ENCODE measurements at places on chromosomes 6 and 20.

DNA sequence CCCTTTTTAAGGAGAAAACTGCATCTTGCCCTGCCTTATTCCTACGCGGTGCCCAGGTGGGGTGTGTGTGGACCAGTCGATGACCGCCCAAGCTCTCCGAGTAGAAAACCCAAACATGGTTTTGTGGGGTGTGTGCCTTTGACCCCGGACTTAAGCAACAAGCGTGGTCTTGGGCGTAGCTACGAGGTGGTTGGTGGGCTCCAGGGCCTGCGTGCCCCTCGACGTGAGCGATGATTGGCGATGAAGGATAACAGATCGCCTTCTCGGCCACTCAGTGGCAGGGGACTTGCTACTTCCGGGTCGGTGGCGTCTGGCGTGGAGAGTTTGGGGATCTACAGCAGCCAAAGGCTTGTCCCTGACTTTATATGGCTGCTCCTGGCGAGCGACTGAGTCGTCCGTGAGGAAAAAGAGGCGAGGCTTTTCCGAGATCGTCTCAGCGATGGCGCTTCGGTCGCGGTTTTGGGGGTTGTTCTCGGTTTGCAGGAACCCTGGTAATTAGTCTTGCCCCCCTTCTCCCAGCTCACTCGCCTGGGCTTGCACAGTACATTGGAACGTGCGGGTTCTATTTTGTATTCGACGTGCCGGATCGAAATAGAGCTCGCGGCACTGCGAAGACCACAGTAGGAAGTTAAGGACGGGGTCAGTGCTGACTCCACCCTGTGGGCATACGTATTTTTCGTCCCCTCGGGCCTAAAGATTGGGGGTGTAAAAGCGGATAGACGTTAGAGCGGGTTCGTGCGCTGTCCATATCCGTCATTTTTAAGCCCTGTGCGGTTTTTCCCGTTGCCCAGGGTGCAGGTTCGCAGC is at the start of gene MRPL18:
Gene MRPL18 (plus strand): TSS at position 319 of the 807 bp plus-strand sequence. CDS start 121 bp downstream, at position 440.
- DNase-seq = peak; percentile 37

DNA sequence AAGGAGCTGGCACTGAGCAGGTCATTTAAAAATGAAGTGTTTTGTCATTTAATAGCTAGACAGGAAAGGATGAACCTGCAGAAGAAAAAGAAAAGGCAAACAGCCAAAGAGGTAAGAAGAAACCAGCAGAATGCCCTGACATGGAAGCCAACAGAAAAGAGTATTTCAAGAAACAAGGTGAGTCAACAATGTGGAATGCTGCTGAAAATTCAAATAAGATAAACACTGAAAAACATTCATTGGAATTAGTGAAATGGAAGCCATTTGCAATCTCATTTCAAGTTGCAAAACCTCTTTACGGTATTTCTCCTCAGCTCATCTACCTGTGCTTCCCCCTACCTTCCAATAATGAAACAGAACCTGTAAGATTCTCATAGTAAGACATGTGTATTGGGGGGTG is 59.6 kb downstream of the RWDD2A start:
- DNase-seq = no peak

GRCh38 chr6:48490658-48491057 is 379.7 kb upstream of the PTCHD4 start:
- DNase-seq = no peak

DNA sequence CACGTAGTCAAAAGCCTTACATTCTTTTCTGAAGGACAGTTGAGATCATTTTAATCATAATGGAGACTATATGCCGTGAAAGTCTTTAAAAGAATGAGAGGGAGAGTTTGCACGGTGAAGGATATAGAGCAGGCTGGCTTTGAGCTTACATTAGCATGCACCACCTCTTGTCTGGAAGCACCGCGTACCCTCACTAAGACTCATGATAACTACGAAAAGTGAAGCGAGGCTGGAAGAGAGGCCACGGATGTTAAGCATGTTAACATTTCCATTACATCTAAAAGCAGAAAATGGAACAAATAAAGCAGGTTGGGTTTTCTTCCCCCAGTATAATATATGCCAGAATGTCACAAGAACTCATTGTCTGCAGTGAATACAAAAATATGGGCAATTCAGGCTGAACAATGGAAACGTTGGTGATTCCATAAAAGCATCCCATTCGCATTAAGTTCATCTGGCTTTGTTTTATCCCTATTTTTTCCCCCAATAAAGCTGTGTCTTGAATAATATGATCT is 40.6 kb upstream of the NKX2-2 start:
- no peak for DNase-seq

DNA sequence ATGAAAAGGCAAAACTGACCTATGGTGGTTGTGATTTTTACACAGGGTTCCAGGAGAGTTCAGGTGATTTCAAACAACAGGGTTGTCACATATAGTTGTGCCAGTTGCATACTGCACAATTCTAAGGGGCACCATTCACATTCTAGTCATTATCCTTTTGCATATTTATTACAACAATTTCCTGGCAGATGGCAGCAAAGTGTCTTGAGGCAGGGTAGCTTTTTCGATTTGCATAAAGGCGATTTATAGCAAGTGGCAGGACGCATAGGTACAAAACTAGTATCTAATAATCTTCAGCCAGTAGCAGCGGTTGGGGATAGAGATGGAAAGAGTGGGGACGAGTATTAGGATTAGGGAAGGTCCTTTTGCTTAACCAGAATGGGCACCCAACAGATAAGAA is 46.5 kb upstream of the TRAF3IP2 start:
- no peak for DNase-seq

DNA sequence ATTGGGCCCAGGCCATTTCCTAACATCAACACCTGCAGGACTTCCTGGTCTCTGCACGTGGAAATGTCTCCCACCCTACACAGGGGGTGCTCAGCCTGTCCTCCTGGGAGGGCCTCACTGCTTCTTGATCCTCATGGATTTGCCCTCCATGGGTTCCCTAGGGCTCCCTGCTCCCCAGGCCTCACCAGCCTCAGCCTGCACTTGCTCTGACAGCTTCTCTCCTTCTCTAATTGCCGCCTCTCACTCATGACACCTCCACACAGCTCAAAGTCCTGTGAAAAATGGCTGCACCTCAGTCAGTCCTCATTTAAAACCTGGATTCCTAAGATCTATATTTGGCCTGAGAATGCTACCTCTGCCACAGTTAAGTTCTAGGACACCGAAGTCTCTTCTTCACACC is 130.6 kb downstream of the PXDC1 start:
- DNase-seq = no peak

GRCh38 chr20:37627060-37627766 is 66.6 kb upstream of the CTNNBL1 start:
- no peak for DNase-seq

GRCh38 chr6:132067286-132067685 is 116.1 kb upstream of the CCN2 start:
- no peak for DNase-seq

GRCh38 chr6:21679761-21680265 is 86.3 kb downstream of the SOX4 start:
- no peak for DNase-seq

DNA sequence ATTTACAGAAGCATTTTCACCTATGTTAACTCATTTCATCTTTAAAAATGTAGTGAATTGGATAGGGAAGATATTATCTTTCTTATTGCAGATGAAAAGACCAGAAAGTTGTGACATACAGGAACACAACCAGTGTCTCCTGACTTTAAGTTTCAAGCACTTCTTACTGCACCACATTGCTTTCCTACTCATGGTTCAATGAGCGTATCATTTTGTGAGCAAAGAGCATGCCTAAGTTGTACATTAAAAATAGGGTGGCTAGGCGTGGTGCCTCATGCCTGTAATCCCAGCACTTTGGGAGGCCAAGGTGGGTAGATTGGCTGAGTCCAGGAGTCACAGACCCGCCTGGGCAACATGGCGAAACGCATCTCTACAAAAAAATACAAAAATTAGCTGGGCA is 21.2 kb upstream of the RNGTT start:
- no peak for DNase-seq

DNA sequence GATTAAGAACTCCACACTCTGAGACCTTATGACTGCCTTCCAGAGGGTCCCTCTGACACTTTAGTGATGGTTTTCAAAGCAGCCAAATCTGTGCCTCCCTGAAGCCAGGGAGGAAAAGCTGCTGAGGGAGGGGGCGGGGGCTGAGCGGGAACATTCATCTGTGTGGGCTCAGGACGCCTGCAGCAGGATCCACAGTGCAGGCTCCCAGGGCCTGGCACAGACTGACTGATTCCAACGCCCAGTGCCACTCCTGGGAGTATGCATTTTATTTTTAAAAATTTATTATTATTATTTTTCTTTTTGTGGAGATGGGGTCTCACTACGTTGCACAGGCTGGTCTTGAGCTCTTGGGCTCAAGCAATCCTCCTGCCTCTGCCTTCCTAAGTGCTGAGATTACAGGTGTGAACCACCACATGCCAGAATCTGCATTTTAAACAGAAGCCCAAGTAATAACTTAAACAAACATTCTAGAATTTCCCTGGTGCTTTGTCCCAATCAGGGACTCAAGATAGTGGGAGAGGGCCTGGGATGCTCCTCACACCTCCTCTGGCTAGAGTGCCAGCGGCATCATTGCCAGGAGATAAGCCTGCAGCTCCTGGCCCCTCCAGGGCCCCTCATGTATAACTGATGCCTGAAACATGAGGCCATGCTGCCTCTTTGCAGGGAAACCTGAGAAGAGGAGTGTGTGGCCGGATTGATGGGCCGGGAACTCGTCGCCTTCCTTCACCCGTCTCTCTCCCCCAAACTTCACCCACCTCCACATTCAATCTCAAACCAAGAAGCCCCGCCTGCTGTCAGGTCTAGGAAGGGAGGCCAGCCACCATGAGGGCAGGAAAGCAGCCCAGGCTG is 438 bp upstream of the TMC2 start:
- no peak for DNase-seq

DNA sequence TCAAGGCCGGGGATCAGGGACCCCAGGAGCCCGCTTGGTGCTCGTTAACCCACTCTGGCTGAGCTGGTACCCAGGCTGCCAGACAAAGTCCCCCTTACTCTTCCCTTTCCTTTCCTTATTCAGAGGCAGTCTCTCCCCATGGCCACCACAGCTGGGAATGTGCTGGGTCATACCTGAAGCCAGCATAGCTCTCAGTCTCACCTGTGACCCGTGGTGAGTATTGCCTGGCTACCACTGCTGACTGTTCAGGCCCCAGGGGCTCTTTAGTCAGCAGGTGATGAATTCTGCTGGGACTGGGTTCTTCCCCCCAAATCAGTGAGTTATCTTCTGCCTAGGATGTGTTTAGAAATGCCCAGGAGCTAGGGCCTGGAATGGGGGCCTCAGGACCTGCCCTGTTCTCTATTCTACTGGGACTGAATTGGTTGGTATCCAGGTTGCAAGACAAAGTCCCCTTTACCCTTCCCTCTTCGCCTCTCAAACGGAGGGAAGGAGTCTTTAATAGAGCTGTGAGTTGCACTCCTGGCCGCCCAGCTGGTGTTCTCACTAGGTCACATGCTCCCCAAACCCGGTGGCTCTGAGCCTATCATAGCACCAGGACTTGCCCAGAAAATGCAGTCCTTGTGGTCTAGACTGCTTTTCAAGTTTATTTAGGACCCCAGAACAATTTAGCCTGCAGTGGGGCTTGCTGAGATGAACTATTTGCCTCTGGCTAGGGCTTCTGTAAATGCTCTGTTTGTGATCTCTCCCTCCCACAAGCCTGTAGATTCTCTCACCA is 64.6 kb downstream of the MYO6 start:
- DNase-seq = no peak

GRCh38 chr6:34147906-34148630 is 2.2 kb upstream of the GRM4 start:
- no peak for DNase-seq

DNA sequence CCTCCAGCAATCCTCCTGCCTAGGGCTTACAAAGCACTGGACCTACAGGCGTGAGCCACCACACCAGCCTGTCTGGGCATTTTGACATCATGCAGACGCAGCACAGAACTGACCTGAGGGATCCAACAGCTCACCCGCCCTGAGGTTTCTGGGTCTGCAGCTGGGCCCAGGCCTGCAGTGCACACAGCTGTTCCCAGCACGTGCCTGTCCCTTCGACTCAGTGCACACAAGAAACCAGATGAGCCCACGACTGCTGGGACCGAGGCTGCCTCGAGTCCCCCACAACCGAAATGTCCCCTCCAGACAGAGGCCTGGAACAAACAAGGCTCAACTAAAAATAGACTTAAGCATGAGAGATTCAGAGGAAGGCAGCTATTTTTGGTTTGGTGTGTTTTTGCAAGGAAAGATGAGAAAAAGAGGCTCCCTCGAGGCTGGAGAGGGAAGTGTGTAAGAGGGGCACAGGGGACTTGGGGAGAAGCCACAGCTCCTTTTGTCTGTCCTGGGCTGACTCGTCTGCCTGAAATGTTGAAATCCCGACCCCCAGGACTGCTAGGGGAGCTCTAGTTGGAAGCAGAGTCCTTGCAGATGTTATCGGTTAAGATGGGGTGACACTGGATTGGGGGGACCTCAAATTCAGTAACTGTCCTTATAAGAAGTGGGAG is 66.3 kb downstream of the YTHDF1 start:
- DNase-seq = no peak

DNA sequence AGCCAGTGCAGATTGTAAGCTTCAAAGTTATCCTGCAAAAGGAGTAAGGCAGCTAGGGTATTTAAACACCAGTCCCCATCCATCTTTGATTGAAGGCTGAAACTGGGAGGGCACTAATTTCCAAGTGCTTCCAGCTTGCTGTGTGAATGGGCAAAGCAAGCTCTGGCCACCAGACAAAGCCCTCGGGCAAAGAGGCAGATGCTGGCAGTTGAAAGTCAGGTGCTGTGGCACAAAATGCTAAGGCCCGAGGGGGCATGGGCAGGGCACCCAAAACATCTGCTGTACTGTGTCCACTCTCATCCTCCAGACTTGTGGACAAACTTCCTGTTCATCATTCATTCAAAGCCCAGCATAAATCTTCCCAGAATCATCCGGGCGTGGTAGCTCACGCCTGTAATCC is 62.9 kb downstream of the TRMT6 start:
- no peak for DNase-seq

- no peak for DNase-seq
Observed at GRCh38 chr6:52505726-52506409, 71.0 kb downstream of the TRAM2 start.

DNA sequence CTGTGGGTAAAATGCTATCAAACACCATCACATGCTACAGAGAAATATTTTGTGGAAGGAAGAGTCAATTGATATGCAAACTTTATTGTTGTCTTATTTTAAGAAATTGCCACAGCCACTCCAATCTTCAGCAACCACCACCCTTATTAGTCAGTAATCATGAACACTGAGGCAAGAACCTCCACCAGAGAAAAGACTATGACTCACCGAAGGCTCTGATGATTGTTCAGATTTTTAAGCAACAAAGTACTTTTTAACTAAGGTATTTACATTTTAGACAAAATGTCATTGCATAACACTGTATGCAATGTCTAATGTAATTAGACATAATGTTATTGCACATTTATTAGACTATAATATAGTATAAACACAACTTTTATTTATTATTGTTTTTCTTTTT is 26.2 kb upstream of the MMP24 start:
- DNase-seq = no peak
